SK-N-SH (cell line): ENCODE measurements at places on chromosomes 16 and 17.

- DNase-seq = no peak
Observed at GRCh38 chr17:40818343-40818732, 4.1 kb downstream of the KRT10 start.

DNA sequence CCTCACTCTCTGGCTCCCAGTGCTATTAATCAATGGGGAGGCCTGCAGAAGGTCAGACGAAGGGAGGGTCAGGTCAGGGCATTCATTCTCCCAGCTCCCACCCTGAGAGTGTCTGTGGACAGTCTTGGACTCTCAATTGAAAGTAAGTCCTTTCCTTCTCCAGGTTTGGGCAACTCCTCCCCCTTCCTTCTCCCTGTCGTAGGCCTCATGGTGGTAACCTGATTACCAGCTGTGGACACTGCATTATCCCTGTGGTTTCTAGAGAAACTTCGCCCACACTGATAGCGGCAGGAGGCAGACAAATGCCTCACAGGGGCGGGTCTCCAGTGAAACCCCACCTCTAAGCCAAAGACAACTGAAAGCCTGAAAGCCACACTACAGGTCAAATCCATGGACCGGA, 57.7 kb upstream of the SLC25A19 start:
- no peak for DNase-seq

- DNase-seq = no peak
Observed at GRCh38 chr17:21400816-21401593, 24.8 kb downstream of the KCNJ12 start.

- DNase-seq = no peak
Observed at GRCh38 chr16:49048557-49048956, 233.1 kb downstream of the CBLN1 start.

DNA sequence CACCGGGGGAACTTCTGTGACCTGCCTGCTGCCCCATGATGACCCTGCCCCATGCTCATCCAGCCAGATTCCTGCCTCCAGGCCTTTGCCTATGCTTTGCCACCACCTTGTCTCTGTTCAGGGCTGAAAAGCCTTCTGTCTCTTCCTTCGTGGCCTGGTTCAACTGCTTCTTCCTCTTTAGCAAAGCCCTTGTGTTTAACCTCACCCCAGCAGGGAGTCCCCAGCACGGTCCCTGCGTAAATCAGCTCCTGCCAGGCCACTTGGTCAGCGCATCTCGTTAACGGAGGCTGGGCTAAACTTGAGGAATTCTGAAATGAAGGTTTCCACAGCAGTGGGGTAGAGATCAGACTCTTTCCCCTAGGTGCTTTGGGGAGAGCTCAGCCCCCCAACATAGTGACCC, 16.1 kb upstream of the KCNJ12 start:
- no peak for DNase-seq

GRCh38 chr16:72786606-72787005, 261.3 kb downstream of the ZFHX3 start:
- no peak for DNase-seq

DNA sequence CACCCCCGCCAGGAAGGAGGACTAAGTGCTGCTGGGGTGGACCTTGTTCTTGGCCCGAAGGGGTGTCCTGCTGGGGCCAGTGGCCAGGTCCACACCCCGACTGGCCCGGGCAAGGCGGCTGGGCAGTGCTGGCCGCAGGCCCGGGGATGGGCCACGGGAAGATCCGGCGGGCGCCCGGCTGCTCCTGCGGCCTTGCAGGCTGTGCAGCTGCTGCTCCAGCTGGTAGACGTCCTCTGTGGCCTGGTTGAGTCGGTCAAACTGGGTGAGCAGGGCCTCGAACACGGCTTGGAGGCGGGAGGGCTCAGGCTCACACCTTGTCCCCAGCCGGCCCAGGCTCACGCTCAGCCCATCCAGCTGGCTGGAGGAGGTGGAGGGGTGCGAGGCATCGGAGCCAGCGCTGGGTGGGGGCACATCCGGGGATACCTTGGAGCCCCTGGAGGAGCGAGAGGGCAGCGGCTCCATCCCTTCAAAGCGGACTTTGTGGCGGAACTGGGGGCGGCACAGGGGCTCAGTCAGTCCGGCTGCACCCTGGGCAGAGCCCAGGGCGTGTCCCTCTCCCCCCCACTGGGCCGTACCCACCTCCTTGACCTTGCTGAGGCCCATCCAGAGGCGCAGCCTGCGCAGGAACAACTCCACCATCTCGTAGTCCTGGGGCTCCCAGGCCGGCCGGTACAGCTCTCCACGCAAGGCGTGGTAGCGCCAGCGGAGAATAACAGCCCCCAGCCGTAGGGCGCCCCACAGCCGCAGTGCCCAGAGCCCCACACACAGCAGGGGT, 42.1 kb downstream of the TSC2 start:
- DNase-seq = no peak

DNA sequence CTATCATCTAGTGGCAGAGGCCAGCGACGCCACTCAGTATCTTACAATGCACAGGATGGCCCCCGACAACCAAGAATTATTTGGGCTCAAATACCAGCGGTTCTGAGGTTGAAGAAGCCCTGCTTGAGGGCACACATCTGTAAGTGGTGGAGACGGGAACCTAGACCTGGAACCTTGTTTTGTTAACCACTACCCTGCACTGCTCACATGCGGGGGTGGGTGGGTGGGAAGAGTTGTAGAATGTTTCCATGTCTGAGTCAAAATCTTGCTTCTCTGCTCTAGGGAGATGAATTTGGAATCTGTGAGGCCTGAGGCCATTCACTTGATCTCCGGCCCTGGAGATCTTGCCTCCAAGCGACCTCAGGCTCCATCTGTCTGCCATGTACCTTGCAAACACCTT, 44.1 kb downstream of the ABCC1 start:
- no peak for DNase-seq

GRCh38 chr16:53605831-53606400, 97.7 kb downstream of the RPGRIP1L start:
- no peak for DNase-seq

DNA sequence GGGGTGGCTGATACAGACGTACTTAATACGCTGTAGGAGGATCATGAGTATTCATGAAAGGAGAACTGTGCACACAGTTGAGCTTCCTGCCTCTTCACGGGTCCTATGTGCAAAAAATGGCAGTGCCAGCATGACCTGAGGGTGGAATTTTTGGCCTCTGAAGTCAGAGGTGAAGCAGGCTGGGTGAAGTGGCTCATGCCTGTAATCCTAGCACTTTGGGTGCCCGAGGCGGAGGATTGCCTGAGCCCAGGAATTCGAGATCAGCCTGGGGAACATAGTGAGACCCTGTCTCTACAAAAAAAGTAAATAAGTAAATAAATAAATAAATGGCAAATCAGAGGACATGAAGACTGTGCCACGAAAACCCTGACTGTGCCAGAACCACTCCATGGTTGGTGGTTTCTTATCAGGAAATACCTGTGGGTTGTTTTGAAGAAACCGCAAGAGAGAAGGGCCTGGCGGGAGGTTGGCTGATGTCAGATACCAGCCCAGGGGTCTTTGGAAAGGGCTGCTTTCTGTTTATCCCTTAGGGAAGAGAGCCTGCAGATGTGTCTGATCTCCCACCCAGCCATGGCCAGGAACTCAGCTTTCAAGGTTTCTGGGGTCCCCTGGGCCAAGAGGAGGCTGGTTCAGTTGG, 3.4 kb downstream of the ASPSCR1 start:
- DNase-seq = no peak

DNA sequence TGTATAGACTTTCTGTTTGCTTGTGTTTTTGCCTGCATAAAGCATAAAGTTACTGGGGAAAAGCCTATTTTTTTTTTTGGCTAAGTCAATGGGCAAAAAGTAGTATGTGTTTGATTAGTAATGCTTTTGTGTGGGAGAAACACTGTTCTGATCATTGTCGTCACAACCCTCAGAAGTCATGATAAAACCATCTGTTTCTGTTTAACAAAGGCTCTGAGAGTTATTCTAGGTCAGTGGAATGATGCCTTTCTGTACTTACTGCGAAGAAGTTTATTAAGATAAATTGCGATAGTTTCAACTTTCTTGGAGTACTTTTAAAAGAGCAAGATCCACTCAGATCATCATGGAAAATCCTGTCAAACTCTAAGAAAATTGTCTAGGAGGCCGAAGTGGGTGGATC, 80.9 kb downstream of the PRKCA start:
- peak; percentile 54 for DNase-seq

GRCh38 chr16:890716-891352, 80.0 kb downstream of the LMF1 start:
- no peak for DNase-seq

GRCh38 chr17:77188084-77189066, 47.6 kb downstream of the SEC14L1 start:
- DNase-seq = no peak

DNA sequence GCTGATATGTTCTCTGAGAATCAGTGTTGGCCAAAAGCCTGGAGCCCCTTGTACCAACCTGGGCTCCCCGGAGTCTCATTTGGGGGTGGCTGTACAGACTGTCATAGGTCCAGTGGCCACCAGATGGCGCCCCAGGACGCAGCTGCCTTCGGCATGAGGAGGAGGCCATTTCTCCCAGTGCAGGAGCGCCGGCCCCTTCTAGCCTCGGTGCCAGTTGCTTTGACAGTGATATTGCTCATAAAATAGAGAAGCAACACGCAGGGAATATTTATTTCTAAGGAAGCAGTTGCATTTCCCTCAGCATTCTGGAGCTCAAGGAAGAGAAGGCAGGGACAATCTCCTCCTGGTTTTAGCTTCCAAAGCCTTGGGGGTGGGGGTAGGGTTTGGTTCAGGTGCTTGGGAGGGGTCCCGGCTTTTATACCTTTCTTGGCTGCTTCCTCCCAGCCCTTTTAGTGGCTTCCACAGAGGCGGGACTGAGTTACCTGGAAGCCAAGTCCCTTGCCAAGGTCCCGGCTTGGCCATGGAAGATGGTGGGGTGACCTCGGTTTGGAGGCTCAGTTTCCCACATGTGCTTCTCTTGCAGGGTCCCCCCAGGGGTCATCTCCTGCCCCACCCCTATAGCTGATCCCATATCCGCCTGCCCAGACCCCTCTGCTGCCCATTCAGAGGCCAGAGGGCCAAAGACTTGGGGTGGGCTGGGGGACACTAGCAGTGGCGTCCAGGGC, 117.8 kb upstream of the CDC42EP4 start:
- DNase-seq = peak; percentile 96

DNA sequence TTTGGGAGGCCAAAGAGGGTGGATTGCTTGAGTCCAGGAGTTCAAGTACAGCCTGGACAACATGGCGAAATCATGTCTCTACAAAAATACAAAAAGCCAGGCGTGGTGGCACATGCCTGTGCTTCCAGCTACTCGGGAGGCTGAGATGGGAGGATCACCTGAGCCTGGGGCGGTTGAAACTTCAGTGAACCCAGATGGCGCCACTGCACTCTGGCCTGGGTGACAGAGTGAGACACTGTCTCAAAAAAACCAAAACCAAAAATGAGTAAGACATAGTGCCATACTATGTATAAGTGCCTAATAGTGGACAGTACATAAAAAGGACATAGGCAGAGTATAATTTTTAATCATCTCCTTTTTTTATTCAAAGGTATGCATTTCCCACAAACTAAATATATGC, 4.0 kb downstream of the CTC1 start:
- no peak for DNase-seq
